Right atrium auricular region (tissue), 2 donors: ENCODE measurements at places on chromosomes 1 and 21. TPM values are rescaled to one million over a fixed set of nuclear protein-coding genes. Genes with fewer than 3 reads are reported as not detected.

The FALEC gene
- total RNA-seq, result not detected

- no peaks in the 10 kb centered on the region for H3K27me3 ChIP-seq
- H3K27ac ChIP-seq, result peak within 1 kb of the TSS; percentile 85
- H3K4me1 ChIP-seq, result peaks cover 26% of the 10 kb centered on the region
Measured at GRCh38 chr1:153985941-153986761, at the start of gene RAB13. Gene RAB13, minus strand, starts transcription at chr1:153986339. Its CDS starts 103 bp downstream, at chr1:153986236.

GRCh38 chr21:31583498-31583897 is 76.0 kb upstream of the SOD1 start:
- H3K27me3 ChIP-seq, result no peaks in the 10 kb centered on the region
- no peak for DNase-seq
- H3K4me3 ChIP-seq, result no peak overlapping the region
- no peaks in the 10 kb centered on the region for H3K36me3 ChIP-seq

The CAMK1G gene
- not detected for total RNA-seq
